ENCODE measurements at places on chromosomes 12 and 14. TPM values are rescaled to one million over a fixed set of nuclear protein-coding genes. Genes with fewer than 3 reads are reported as not detected.

Gene FLVCR2
- 1.5 TPM for total RNA-seq

Gene MGP
- total RNA-seq: 16.8 TPM

Gene CCDC38
- total RNA-seq: under 0.01 TPM

Gene KLHL33
- 0.36 TPM for total RNA-seq

Gene DLGAP5
- total RNA-seq: 5.1 TPM
